ENCODE measurements at places on chromosomes 3 and 15.
A peak's percentile ranks its signal among the peaks of the same experiment; 100 is the strongest.

DNA sequence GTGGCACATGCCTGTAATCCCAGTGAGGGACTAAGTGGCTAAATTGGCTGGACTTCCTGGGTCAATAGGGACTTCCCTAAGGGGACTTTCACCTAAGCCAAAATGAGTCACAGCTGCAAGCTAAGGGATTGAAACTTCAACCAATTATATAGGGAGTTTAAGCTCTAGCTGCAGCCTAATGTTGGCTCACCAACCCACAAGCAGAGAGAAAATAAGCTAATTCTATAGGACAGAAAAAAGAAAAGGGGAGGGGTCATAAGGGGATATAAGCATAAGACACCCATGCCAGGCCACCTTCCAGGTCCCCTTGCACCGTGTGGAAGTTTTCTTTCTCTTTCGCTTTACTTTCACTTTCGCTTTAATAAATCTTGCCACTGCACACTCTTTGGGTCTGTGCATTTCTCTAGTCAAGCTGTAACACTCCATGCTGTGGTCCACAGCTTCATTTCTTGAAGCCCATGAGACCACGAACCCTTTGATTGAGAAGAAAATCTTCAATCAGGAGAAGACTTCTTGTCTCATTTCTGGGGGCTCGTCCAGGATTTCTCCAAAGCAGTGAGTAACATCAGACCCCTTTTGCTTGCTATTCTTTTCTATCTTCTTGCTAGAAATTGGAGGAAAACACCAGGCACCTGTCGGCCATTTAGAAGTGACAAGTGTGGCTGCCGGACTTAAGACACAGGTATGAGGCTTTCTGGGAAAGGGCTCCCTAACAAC lies 192.3 kb downstream of the IGSF11 start:
- DNase-seq = peak; percentile 1

DNA sequence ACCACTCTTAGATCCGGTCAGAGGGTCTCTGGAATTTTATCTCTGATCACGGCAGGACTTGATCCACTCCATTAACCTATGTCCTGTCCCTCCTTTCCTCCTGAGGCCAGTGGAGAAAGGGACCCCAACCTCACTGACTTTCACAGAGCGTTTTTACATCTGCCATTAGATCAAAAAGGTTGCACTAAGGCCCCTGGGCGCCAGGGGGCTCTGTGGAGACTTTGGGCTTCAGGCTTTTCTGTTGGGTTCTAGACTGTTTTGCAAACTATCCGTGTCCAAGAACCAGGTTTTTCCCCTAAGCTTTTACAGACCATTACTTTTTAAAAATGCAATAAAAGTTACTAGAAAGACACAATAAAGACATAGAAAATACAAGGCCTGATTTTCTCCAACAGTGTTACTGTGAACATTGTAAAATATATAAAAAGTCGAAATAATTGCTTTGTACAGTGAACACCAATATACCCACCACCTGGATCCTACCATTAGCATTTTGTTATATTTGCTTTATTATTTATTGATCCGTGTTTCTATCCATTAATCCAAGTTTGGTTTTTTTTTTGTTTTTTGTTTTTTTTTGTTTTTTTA lies 159.7 kb downstream of the POLR2M start:
- DNase-seq = peak; percentile 23

- no peak for DNase-seq
Measured at GRCh38 chr15:93866476-93866875, 364.9 kb upstream of the MCTP2 start.

GRCh38 chr15:59437817-59438624 lies at the start of gene FAM81A:
FAM81A (plus strand) TSS chr15:59438186; CDS start chr15:59458627, 20,441 bp downstream.
- DNase-seq = peak; percentile 70

DNA sequence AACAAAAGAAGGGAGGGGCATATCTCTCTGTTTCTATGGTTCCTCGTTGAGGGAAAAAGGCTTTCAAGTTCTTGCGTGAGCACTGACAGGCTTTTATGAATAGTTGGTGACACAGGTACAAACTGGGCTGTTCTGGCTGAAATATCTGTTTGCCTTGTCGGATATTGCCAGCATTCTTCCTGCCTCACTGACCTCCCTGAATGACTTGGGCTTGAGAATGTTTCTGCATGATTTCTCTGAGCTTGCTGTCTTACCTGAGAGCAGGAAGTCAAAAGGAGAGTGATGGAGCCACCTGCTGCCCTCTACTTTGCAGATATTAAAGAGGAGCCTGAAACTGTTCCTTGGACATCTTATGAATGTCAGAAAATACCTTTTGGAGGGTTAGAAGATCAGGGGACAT lies 4.8 kb downstream of the GCNT3 start:
- no peak for DNase-seq

DNA sequence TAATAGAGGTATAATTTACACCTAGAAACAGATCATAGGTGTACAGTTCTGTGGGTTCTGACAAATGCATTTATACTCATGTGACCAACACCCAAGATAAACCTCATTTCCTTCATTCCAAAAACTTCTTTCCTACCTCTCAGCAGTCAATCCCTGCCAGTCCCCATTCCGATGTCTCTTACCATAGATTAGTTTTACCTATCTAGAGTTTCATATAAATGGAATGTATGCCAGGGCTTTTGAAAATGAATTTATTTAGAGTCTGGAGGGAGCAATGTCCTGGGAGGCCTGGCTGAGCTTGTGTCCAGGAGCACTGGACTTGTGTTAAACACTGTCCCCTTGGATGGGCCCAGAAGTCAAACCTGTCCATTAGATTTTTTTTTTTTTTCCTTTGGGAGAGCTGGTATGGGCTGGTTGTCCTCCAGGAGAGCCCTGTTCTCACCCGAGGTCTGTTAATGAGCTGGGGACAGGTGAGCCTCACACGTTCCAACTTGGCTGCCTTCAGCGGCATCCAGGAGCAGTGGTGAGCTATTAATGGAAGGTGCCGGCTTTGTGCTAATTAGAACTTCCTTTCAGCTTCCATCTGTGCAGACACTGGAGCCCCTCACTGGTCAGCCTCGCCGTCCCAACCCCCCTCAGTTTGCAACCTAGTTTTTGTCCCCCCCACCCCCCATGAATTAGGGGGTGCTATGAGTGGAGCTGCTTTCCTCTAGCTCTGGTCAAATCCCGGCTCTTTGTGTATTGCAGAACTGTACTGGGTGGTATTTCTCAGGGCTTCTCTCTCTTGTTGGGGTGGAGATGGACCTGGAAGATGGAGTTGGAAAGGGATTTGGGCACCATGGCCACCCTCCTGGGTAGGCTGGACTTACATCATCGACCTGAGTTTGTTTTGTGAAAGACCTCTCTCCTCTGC lies 40.7 kb upstream of the POLG start:
- no peak for DNase-seq

DNA sequence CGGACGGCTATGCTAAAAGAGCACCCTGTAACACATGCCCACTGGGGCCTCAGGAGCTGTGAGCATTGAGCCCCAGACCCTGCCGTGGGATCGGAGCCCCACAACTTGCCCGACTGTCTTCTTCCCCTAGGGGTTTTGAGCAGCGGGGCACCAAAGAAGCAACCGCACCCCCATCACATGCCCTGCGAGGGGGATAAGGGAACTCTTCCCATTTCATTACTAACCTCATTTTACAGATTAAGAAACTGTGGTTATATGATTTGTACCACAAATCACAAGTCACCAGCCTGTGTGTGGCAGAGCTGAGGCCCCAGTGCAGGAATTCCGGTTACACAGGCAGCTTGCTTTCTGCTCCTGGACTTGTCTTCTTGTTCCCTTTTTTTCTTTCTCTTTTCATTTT lies 86.2 kb downstream of the CD47 start:
- DNase-seq = no peak

DNA sequence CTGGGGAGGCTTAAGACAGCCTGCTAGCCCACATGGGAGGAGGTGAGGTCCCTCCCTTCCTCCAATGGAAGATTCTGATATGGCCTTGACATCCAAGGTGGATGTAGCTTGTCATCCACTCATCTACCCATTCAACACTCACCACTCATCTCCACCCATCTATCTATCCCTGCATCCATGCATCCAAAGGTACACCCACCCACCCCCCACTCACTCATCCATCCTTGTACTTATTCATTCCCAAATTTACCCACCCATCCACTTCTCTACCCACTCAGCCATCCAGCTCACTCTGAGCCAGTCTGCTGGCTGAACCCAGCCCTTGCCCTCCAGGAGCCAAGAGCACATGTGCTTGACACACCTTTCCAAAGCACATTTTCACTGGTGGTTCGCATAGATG lies 189.7 kb downstream of the TLE3 start:
- DNase-seq = no peak

GRCh38 chr15:70382762-70383458 lies 285.2 kb upstream of the TLE3 start:
- DNase-seq = no peak

DNA sequence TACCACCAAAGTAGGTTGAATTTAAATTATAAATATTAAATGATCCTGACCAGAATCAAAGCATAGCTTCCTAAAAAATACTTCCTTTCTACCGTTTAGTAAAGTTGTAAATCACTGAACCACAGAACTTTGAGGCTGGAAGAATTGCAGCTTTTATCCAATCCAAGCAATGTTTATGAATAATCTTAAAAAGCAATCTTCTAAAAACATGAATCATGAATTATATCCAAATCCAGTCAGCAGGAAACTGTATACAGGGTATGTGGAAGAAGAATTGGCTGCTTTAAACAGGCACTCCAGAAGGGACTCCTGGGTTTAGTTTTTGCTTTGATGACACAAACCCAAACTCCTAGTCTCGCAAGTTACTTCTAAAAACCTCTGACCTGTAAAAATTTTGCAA lies 30.2 kb downstream of the HEG1 start:
- DNase-seq = peak; percentile 46

DNA sequence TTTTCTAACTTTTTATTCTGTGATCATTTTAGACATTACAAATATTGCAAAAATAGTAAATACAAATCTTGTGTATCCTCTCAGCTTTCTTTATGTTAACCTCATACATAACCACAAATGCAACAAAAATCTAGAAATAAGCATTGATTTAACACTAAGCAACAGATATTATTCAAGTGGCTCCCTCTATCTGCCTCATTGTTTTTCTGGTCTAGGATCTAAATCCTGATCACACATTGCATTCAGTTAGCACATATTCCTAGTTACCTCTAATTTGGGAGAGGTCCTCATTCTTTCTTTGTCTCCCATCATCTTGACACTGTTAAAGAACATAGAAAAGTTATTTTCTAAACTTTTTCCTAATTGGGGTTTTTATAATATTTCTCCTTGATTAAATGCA lies 1126.0 kb downstream of the ROBO2 start:
- DNase-seq = no peak

DNA sequence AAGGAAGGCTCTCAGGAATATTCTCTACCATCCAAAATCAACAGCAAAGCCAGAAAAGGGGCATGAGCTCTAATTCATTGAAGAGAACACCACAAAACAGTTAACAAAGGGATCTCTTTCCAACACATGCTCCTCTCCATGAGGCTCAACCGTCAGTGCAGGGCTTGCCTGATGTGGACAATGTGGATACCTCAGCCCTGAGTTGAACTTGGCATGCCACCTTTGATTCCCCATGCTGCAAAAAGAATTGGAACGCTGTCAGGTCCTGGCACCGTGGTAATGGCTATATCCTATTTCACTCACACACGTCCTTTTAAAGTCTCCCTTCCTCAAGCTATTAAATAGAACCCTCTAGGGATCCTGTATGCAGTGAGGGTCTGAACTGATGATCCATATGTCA lies 30.7 kb upstream of the IP6K2 start:
- DNase-seq = no peak

- DNase-seq = no peak
Measured at GRCh38 chr15:28875461-28876000, 10.2 kb upstream of the APBA2 start.

- peak; percentile 7 for DNase-seq
Measured at GRCh38 chr15:60301024-60301423, 96.8 kb downstream of the ANXA2 start.

GRCh38 chr3:162769564-162769963 lies 1273.0 kb downstream of the OTOL1 start:
- DNase-seq = no peak

DNA sequence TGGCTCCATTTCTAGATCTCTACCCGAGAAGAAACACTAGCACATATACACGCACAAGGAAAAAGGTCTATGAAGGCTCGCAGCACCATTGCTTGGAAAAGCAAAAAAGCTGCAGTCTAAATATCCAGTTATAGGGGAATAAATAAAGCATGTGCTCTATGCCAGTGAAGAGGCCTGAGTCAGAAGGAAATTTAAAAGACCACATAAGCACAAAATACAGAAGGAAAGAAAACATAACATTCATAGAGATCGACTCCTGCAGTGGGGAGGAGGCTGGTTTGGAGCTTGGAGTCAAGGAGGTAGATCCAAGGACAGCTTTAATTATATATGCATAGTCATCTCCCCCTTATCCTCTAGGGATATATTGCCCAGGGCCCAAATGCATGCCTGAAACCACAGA lies 114.4 kb downstream of the PDZRN3 start:
- peak; percentile 57 for DNase-seq

GRCh38 chr3:17359911-17360310 lies 382.5 kb downstream of the TBC1D5 start:
- no peak for DNase-seq

- no peak for DNase-seq
Measured at GRCh38 chr3:16288664-16289063, 23.7 kb downstream of the OXNAD1 start.

DNA sequence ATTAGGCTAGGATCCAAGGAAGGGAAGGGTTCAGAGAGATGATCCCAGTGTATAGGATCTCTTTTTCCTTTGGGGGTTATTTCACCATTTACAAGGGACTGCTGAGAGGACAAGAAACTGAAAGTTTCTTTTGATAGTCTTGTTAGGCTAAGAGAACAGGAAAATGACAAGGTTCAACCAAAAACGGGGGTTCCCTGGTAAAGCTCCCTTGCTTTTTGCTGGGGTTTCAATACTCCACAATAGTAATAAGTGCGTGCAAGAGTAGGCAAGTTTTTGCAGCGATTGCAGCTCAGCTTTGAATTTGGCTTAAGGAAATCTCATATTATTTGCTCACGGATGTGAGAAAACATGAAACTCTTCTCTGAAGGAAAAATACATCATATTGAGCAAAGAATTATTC lies 18.8 kb upstream of the SUSD5 start:
- no peak for DNase-seq

- DNase-seq = peak; percentile 98
Measured at GRCh38 chr3:188153437-188154013, 432 bp upstream of the LPP start.

DNA sequence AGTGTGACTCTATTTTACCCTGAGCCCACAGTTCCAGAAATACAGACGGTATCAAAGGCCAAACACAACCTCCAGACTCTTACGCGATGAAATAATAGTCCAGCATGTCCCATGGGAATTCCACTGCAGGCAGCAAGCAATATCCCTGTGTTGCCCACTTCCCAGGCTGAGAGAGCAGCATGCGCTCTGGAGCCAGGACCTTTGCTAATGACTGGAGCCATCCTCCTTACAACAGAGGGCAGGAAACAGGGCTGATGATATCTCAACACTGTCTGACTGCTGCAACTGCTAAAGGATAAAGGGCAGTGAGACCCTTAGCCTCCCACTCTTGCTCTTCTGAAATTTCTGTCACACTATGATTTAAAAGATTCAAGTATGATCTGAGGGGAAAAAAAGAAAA lies 34.8 kb downstream of the MCF2L2 start:
- DNase-seq = no peak

DNA sequence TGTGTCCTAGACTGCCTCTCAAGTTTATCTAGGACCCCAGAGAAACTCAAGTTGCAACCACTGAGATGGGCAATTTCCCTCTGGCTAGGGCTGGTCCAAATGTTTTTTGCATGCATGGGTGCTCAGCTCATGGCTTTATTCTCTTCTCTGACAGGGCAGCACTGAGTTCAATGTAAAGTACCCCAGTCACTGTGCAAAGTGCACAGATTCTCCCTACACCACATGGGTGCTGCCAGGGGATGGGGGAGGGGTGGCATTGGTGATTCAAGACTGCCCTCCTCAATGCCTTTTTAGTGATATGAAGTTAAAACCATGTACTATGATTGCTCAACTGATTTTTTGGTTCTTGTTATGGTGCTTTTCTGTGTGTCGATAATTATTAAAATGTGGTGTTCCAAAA lies 14.8 kb upstream of the RAD51 start:
- no peak for DNase-seq
